ELF-1 (cell line): ENCODE measurements at places on chromosomes 2 and 18.
A peak's percentile ranks its signal among the peaks of the same experiment; 100 is the strongest.

DNA sequence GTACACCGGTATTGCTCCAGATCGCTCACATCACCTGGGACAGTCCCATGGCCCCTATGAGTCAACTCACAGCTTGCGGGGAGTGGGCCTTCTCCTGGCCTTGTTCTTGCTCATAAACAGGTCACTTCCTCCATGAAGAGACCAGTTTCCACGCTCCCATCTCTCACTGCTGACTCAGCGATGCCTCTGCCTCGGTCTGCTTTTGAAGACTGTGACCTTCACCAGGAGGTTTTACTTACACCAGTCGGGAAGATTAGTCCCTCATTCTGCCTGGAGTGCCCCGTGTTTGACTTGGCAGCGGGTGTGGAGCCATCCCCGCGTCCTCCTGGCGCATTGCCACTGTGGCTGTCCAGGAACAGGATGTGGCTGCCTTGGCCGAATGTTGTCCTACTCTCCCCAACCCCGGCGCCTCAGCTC is 159.8 kb downstream of the RHBDD1 start:
- DNase-seq, result no peak

- DNase-seq, result no peak
These were observed 446.6 kb downstream of the DSC3 start for GRCh38 chr18:30595942-30596341.

- DNase-seq, result peak; percentile 48
These were observed 151.6 kb downstream of the CAPN13 start for GRCh38 chr2:30655660-30656059.

- DNase-seq, result no peak
These were observed 77.2 kb upstream of the STK17B start for GRCh38 chr2:196248467-196249094.

DNA sequence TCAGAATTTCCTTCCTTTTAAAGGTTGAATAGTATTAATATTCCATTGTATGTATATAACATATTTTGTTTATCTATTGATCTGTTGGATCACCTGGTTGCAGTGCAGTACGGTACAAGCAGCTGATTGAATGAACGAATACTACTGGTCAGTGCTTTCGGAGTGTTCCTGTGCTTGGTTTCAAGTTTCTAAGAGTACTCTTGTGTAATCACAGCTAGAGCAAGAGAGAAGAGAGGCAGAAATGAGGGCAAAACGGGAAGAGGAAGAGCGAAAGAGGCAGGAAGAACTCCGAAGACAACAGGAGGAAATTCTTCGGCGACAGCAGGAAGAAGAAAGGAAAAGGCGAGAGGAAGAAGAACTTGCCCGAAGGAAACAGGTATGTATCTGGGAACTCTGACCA is 40.3 kb upstream of the KCNJ13 start:
- no peak for DNase-seq
